Stimulated activated CD8-positive, alpha-beta memory T cell treated with anti-CD3 and anti-CD28 coated beads, Interleukin-7, amount 100 ng/mL, for 4 hours (primary cell): ENCODE measurements at places on chromosomes 16 and 17.

GRCh38 chr17:27906226-27906580 is 13.0 kb upstream of the LYRM9 start:
- DNase-seq, result no peak

DNA sequence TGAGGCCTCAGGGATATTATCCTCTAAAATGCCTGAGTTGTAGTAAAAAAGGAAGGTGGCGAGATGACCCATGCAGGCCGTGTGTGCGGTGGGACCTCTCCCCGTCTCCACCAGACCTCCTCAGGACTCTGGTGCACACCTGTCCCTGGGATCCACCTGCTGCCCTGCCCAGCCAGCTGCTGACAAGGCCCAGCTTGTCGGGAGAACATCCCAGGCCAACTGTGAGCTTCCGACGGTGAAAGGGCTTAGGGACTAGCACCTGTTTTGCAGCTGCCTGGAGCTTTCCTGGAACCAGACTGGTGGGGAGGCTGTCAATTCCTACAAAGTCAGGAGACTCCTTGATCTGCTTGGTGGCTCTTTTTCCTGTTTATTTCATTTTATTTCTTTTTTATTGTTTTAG is 11.6 kb downstream of the IL34 start:
- DNase-seq, result no peak

GRCh38 chr17:13228225-13228624 is 210.4 kb upstream of the ELAC2 start:
- no peak for DNase-seq

GRCh38 chr16:12290868-12291267 is 314.3 kb downstream of the SNX29 start:
- no peak for DNase-seq

DNA sequence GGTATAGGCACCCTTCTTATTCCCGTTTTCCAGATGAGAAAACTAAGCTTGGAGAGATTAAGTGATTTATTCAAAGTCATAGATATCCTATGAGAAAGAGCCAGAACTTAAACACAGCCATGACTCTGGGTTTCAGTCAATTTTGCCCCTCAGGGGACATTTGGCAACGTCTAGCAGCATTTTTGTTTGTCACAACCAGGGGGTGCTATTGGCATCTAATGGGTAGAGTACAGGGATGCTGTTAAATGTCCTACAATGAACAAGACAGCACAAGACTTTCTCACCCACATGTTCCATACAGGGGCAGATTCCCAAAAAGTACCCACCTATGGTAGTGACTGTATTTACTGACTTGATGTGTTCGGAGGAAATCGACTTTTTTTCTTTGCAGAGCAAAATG is 4.8 kb upstream of the SHISA9 start:
- no peak for DNase-seq

DNA sequence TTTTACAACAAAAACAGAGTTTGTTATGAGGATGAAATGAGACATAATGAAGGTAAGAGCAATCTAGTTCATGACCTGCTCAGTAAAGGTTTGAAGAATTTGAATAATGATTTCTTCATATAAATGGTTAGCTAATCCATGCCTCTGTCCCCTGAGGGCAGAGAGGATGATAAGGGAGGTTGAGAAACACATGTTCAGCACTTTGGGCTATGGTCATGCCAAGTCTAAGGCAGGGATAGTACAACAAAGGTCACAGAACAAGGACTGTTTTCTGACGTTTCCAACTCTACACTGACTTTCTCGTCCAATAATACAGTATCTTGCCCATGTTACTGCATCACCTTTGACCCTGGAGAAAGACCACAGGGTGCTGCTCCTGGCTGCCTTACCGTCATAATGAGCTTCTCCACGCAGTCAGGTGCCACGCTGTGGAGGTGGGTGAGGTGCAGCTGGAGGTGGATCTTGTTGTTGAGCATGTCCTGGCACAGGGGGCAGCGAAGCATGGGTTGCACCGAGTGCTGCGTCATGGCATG is 236.7 kb downstream of the ZFHX3 start:
- no peak for DNase-seq

DNA sequence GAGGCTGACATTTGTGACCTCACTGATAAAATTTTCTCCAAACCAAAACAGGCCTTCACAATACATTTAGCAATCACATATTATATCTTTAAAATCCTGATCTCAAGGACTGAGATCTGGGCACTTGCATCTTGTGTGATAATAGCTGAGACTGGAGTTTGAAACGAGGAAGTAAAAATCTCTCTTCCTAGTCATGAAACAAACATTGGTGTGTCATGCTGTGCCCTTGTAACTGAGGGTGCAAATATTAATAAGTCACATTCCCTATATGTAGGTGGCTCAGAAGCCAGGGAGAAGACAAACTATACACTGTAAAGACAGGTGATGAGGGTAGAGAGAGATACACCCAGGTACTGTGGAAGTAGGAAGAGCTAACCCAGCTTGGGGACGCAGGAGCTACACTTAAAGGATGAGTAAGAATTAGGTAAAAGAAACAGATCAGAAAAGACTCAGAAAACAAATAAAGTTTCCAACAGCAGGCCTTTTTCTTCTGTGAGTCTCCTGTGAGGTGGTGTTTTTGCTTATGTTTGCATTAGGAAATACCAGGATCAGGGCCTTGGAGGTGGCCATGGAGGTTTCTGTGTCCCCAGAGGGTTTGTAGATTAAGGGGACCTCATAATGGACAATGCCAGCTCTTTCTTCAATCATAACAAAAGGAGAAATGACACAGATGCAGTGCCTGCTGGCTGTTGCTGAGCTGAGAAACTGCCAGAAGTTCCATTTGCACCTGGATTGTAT is 335.7 kb downstream of the GRIN2A start:
- DNase-seq, result no peak

- DNase-seq, result no peak
Observed at GRCh38 chr17:57779706-57780105, 34.6 kb upstream of the CCDC182 start.

GRCh38 chr17:50331085-50331791 is 14.7 kb upstream of the XYLT2 start:
- no peak for DNase-seq

- DNase-seq, result no peak
Observed at GRCh38 chr16:11207646-11208045, 48.4 kb downstream of the SOCS1 start.

DNA sequence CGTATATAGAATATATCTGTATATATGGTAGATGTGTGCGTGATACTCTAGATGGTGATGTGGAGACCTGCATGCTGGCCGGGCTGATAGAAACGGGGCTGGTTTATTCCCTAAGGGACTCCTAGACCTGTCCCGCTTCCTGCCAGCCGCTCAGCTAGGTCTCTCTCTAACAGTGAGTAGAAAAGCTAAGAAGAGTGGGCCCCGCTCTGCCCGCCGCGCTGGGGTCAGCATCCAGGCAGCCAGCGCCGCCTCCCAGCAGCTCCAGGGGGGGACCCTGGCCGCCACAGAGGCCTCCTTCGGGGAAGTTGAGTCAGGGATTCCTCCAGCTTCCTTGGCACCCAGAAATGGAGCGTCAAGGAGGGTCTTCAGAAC is 9.4 kb downstream of the CYGB start:
- DNase-seq, result no peak
